ENCODE measurements at places on chromosomes 3 and 15. TPM values are rescaled to one million over a fixed set of nuclear protein-coding genes. Genes with fewer than 3 reads are reported as not detected.
A peak's percentile ranks its signal among the peaks of the same experiment; 100 is the strongest.

DNA sequence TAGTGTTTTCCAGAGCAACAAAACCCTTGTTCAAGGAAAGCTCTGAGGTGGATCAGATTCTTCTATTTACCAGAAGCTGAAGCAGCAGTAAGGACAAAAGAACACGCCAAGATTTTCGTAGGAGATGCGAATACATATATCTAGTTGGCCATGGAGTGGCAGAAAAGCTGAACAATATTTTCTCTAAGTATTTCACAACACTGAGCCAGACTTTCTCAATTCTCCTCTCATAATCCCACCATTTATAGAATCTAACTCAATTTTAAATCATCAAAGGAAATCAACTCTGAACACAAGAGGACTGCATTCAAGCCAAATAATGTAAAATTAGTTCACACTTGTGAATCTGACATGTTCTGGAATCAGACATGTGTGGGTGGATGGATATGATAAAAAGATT, 775.0 kb downstream of the ROBO1 start:
- H3K36me3 ChIP-seq, result no peaks in the 10 kb centered on the region
- no peak for DNase-seq
- no peak overlapping the region for H3K27ac ChIP-seq
- no peak overlapping the region for H3K4me3 ChIP-seq

DNA sequence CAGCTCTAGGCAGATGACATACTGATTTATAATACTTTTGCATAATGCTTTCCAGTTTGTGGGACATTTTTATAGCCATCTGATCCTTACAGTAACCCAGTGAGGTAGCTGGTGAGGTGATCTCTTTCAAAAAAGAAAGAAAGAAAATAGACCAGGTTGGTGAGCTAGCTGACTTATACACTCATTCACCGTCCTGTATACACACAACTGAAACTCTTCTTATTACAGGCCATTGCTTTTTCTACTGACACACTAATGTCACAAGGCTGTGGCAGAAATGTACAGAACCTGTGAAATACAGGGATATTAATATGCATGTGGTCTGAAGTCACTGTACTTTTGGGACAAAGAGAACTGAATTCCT, 150.2 kb upstream of the BHLHE40 start:
- H3K27me3 ChIP-seq, result no peaks in the 10 kb centered on the region
- peak overlapping the region; percentile 76 for H3K4me3 ChIP-seq
- H3K27ac ChIP-seq, result peak overlapping the region; percentile 87
- DNase-seq, result no peak
- peaks cover 93% of the 10 kb centered on the region for H3K4me1 ChIP-seq

Gene C15orf39
- total RNA-seq, result 18.6 TPM

Gene RETNLB
- total RNA-seq, result not detected

DNA sequence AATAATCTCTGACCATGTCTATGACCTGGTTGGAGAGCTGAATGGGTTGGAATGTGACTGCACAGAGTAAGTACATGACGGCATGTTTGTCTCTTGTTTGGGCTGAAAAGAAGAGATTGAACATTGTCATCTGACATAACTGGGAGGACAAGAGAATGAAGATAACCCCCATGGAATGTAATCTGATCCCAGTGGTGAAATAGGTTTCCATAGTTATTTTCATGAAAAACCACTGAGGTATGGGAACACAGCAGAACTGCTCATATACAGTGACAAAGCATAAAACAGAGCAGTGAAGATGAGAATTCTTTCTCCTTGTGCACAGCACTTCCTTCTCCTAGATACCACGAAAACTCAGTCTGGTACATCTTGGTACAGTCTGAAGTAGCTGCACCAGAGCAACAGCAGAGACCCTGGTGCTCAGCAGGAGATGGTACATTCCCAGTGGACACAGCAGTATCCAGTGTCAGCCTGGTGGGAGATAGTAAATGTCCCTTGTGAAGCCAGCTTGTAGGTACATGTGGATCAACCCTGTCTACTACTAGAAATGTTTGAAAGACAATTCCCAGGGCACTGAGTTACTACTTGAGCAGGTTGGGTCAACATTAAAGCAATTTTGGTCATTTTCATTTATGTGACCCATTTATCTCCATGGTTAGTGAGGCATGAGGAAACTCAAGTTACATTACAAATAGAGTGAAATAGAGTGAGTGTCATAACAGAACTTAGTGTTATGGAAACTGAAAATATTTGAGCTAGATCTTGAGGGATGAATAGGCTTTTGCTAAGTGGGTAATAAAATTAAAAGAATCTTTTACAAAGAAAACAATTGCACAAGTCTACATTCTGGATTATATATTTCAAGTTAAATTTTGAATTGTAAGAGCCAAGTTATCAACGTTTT, 178.3 kb downstream of the SUCNR1 start:
- no peaks in the 10 kb centered on the region for H3K36me3 ChIP-seq
- no peak overlapping the region for H3K27ac ChIP-seq
- H3K27me3 ChIP-seq, result no peaks in the 10 kb centered on the region
- DNase-seq, result no peak
- H3K4me3 ChIP-seq, result no peak overlapping the region

Gene DYNC1LI1
- total RNA-seq, result 31.9 TPM

Gene SLC9C1
- total RNA-seq, result not detected

Gene GPR62
- not detected for total RNA-seq

DNA sequence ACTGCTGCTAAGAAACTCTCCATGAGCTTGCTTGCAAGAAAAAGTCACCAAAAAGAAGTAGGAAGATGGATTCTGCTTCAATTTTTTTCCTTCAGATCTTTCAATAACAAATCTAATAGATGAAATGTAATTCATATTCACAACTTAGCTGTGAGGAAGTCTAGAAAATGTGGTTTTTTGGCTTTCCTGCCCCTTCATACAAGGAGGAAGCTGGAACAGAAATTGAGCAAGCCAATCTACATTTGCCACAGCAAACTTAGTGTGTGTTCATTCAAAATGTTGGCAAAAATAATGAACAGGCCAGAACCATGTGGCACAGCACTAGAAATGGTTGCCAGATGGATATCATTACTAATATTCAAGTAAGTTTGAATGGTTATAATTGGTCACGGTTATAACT, 93.2 kb upstream of the NEDD4 start:
- no peak overlapping the region for H3K27ac ChIP-seq
- no peaks in the 10 kb centered on the region for H3K36me3 ChIP-seq
- no peak for DNase-seq
- no peak overlapping the region for H3K4me3 ChIP-seq

DNA sequence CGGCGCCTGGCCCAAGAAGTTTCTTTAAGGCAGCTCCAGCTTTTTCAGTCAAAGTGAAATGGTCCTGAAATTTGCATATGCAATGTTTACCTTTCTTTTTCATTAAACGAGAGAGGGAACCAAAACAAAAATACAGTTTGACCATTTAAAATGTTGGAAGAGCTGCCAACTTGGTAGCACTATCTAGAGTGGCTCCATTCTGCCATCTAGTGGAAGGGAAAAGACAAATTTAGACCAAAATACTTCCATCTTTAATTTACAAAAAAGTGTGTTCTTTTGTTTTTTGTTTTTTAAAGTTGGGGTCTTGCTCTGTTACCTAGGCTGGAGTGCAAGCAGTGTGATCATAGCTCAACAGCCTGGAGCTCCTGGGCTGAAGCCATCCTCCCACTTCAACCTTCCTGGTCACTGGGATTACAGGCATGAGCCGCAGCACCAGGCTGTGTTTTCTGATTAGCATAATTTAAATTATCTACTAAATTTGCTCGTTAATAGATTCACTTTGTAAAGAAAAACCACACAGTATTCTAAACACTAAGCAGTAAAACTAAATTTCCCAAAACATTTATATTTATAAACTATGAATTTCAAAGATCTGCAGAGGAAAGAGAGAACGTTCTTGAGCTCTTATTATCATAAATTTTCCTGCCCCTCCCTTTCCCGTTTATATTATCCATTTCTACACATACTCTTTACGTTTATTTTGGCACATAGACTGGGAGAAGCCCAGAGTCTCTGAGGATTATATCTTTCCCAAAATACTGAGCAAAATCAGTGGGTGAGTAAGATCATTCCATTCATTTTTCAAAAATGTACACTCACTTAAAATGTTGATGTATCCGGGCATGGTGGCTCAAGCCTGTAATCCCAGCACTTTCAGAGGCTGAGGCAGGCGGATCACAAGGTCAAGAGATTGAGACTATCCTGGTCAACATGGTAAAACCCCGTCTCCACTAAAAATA, 15.4 kb upstream of the RFC4 start:
- H3K4me3 ChIP-seq, result no peak overlapping the region
- no peak overlapping the region for H3K27ac ChIP-seq
- peaks cover 5% of the 10 kb centered on the region for H3K27me3 ChIP-seq
- DNase-seq, result no peak
- H3K36me3 ChIP-seq, result peaks cover 2% of the 10 kb centered on the region
- peaks cover 20% of the 10 kb centered on the region for H3K4me1 ChIP-seq

GRCh38 chr3:22933051-22933840, 269.9 kb upstream of the UBE2E2 start:
- H3K4me1 ChIP-seq, result no peaks in the 10 kb centered on the region
- H3K4me3 ChIP-seq, result no peak overlapping the region
- no peaks in the 10 kb centered on the region for H3K36me3 ChIP-seq
- H3K27me3 ChIP-seq, result no peaks in the 10 kb centered on the region

GRCh38 chr15:83592370-83593040, 61.4 kb upstream of the ADAMTSL3 start:
- no peak overlapping the region for H3K4me3 ChIP-seq
- H3K4me1 ChIP-seq, result no peaks in the 10 kb centered on the region
- no peak for DNase-seq
- no peak overlapping the region for H3K27ac ChIP-seq
- peaks cover 2% of the 10 kb centered on the region for H3K27me3 ChIP-seq

DNA sequence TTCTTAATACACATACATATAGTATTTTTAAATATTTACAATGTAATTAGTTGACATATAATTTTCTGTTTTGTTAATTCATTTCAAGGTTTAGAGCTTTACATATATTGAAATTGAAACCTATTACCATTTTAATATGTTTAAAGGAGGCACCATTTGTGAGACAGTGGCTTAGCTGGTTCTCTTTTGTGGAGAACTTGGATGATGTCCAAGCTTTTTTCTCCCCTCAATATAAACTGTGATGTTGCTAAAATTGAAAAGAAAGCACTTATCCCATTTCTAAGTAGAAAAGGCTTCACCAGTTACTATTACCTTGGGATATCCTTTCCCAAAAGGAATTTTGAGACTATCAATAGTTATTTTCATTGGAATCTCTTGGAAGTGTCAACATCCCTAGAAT, 707.2 kb downstream of the NTRK3 start:
- H3K27me3 ChIP-seq, result no peaks in the 10 kb centered on the region
- no peaks in the 10 kb centered on the region for H3K4me1 ChIP-seq
- no peak overlapping the region for H3K27ac ChIP-seq
- H3K4me3 ChIP-seq, result no peak overlapping the region
- no peaks in the 10 kb centered on the region for H3K36me3 ChIP-seq

Gene TTLL13
- total RNA-seq, result 0.39 TPM

Gene TJP1
- not detected for total RNA-seq

GRCh38 chr3:172848910-172849309, 98.4 kb downstream of the ECT2 start:
- peaks cover 5% of the 10 kb centered on the region for H3K4me1 ChIP-seq
- H3K27me3 ChIP-seq, result peaks cover 6% of the 10 kb centered on the region

DNA sequence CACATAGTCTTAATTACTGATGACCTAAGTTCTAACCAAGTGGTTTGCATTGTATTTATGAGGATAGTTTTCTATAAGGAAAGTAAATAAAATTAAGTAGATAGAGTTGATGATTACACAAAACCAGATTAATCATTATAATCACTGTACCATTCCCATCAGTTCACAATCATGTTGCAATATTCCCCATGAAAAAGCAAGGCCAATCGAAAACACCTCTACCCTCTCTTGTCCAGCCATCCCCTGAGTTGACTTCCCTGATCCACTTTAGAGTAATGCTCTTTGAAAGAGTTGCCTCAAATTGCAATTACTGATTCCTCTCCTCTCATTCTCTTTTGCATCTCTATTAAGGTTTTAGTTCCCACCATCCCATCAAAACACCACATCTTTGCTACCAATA, 21.0 kb downstream of the BCHE start:
- H3K27me3 ChIP-seq, result no peaks in the 10 kb centered on the region
- H3K4me1 ChIP-seq, result no peaks in the 10 kb centered on the region
- H3K4me3 ChIP-seq, result no peak overlapping the region
- DNase-seq, result no peak
- H3K27ac ChIP-seq, result no peak overlapping the region
- H3K36me3 ChIP-seq, result no peaks in the 10 kb centered on the region

Gene FBXO40
- total RNA-seq, result not detected

Gene NR2E3
- not detected for total RNA-seq

Data from activated CD4-positive, alpha-beta T cell treated with anti-CD3 and anti-CD28 coated beads for 36 hours (primary cell).